ENCODE measurements at places on chromosomes 16 and 17.
A peak's percentile ranks its signal among the peaks of the same experiment; 100 is the strongest.

GRCh38 chr17:81438688-81439087 is 43.4 kb downstream of the BAHCC1 start:
- DNase-seq = no peak

- DNase-seq = peak; percentile 54
These were observed 111.7 kb upstream of the FOXF1 start for GRCh38 chr16:86398622-86399021.

GRCh38 chr16:11079652-11080187 is 135.4 kb downstream of the CLEC16A start:
- peak; percentile 83 for DNase-seq

GRCh38 chr16:3971706-3972105 is 91.2 kb upstream of the CREBBP start:
- no peak for DNase-seq

All from non-pigmented ciliary epithelial cell (primary cell).